ENCODE measurements at places on chromosomes 4 and X.

- DNase-seq, result no peak
These were observed 11.5 kb downstream of the XIAP start for GRCh38 chrX:123871309-123871708.

GRCh38 chr4:478373-478772 is 20.6 kb downstream of the ZNF721 start:
- DNase-seq, result no peak

DNA sequence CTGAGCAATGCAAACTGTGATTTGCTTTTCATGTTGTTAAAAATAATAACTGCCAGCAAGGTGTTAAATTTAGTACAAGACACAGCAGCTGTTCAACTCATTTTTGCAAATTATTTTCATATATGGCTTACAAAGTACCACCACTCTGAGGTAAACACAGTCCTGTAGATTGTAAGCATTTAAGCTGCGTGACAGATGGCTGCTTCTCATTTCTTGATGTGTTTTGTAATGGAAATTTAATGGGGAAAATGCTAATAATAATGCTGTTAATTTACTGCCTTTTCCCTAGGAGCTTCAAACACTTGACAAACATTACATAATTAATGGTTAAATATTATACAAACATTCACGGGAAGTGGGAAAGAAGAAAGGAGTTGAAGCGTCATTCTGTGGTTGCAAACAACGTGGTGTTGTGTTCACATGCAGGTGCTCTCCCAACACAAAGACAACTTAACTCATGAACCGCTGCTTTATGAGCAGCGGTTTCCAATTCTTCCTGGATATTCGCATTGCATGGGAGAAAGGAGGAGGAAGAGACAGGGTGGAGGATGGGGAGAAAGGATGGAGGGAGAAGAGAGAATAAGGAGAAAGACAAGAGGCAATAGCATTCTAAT is 236.8 kb upstream of the VCX start:
- DNase-seq, result no peak

- DNase-seq, result no peak
These were observed 991.4 kb downstream of the CCSER1 start for GRCh38 chr4:91118597-91118996.

DNA sequence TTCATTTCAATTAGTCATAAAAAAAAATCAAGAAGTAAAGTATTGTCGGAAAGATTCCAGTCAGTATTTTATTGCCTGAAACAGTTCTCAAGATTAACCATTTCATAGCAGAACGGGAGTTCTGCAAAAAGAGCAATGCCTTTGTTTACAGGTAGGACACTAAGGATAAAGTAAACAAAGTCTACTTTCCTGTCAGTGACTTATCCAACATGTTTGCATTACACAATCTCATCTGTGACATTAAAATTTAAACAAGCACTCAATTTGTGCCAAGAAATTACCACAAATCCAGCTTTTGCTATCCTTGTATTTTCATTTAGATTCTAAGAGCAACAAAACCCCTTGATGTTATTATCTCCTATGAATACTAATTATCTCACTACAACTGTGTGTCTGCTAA is 306.5 kb upstream of the LDB2 start:
- no peak for DNase-seq
